Spleen (tissue), 13 donors: ENCODE measurements at places on chromosomes 7 and 10.

DNA sequence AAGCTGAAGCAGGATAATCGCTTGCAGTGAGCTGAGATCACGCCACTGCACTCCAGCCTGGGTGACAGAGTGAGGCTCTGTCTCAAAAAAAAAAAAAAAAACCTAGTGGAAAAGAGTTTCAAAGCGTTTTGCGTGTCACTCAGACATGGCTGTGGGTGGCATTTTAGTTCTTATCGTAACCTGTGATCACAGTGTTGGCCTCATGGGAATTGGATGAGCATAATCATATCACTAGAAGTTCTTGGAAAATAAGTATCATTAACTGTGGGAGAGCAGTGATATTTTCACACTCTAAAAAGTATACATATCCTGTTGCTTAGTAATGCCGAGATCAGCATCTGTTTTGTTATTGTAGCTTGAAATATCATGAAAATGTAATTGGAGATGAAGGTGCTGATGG lies 92.6 kb downstream of the CREM start:
- no peak for DNase-seq

DNA sequence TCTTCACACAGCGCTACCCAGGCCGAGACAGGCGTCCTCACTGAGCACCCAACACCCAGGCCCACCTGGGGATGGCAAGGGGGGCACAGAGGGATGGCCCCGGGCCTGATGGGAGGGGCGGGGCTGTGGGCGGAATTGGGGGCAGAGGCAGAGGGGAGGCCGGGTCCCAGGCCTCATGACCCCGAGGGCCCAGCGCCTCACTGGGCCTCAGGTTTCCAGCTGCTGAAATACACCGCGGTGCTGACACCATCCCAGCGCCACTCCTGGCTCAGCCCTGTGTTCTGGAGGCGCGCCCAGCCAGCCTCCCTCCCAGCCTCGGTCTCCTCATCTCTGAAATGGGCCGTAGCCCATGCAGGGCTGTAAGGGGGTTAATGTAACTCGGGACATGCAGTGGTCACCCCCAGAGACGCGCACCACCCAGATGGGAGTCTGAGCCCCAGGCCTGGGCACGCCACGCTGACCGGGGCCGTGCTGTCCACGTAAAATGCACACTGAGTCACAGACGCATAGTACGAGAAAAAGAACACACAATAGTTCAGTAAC lies 82.3 kb downstream of the UNCX start:
- DNase-seq: peak; percentile 56

DNA sequence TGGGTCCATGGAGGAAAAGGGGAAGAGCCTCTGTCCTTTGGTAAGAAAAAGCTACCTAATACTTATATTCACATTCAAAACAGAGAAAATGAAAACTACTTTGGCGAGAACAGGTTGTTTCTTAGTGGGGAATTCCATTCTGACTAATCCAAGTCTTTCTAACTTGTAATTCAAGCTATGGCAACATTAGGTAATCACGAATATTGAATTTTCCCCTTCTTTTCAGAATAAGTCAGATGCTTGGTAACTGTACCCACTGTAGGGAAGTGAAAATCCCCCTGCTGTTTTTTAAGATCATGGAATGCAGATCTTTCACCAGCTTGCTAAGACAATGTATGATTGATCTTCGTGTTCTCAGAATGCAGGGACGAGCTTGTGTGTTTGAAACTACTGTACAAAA lies 384.4 kb downstream of the TCERG1L start:
- no peak for DNase-seq

DNA sequence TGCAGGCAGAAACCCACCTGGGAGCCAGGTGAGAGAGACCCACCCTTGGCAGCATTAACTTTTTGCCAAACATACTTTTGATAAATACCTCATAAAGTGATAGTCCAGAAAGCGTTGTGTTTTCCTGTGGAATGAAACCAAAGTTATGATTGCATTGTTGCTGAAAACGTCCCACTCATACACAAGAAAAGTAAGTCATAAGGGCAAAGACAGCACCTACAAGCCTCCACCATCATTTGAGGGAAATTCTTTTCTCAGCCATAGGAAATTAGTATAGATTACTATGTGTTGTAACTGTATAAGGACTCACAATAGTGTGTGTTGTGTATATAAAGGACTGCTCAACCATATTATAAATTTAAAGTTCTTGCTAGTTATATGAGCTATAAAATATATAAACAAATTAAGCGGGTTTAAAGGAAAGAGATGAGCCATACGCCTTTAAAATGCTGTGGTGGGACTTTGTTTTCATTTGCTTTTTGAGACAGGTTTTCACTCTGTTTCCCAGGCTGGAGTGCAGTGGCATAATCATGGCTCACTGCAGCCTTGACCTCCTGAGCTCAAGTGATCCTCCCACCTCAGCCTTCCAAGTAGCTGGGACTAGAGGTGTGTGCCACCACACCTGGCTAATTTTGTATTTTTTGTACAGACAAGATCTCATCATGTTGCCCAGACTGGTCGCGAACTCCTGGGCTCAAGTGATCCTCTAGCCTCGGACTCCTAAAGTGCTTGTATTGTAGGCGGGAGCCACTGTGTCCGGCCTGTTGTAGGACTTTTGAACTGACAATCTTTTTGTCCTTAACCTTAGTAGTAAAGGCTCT lies 160.8 kb downstream of the PKD1L1 start:
- DNase-seq: no peak

DNA sequence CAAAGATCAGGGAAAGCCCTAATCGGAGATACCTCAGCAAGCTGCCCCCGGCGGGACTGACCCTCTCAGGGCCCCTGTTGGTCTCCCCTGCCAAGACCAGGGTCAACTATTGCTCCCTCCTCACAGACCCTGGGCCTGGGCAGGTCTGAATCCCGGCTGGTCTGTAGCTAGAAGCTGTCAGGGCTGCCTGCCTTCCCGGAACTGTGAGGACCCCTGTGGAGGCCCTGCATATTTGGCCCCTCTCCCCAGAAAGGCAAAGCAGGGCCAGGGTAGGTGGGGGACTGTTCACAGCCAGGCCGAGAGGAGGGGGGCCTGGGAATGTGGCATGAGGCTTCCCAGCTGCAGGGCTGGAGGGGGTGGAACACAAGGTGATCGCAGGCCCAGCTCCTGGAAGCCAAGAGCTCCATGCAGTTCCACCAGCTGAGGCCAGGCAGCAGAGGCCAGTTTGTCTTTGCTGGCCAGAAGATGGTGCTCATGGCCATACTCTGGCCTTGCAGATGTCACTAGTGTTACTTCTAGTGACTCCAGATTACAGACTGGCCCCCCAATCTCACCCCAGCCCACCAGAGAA lies 24.1 kb downstream of the TBATA start:
- DNase-seq: peak; percentile 67

DNA sequence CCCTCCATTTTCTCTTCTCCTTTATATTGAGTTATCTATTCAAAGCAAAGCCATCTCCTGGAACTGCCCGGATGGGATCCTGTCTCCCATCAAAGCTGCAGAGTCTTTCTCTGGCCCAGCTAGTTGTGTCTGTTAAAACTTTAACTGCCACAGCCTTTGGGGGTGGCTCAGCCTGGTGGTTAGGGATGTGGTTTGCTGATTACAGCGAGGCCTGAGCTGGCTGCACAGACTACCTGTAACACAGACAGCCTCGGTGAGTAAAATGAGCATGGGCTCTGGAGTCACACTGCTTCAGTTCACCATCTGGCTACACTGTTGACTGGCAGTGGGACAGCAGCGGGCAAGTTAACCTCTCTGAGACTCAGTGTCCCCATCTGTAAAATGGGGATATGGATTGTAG lies 18.4 kb upstream of the HABP2 start:
- no peak for DNase-seq

- DNase-seq: no peak
Measured at GRCh38 chr10:110081911-110082310, 74.1 kb downstream of the ADD3 start.

DNA sequence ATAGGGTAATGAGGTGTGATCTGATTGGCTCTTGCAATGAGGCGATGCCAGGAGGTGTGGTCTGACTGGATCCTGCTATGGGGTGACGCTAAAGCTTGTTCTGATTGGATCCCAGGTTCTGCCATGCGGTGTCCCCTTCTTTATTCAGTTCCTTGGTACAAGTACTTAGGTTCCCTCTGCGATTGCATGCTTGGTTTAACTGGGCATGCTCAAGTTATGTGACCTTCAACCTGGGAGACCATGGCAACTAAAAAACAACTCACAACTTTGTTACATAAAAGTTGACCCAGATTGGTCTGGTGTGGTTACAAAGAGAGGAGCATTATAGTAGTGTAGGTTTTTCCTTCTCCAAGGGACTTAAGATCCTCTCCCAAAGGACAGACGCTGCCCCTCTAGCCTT lies 49.5 kb upstream of the DNAJC1 start:
- no peak for DNase-seq

DNA sequence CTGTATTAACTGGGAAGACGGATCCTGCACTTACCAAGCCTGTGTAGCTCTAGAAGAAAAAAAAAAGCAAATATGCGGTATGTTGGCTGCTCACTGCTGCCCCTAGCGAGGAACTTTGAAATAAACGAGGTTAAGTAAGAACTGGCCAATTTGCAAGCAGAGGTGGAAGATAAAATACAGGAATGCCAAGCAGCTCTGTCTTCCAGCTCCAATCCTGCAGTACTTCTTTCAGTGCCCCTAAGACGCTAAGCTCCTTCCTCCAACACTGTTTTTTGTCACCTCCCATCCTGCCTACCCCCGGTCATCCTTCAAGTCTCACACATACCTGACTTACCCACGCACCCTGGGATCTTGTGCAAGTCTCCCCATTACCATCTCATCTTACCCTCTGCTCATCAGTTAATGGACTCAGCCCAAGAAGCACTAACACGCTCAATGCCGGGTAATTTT lies 809 bp downstream of the C10orf143 start:
- no peak for DNase-seq

- DNase-seq: peak; percentile 67
Measured at GRCh38 chr10:37680243-37680683, 177.1 kb downstream of the ZNF248 start.

- no peak for DNase-seq
Measured at GRCh38 chr10:95048206-95048605, 21.1 kb downstream of the CYP2C8 start.

- DNase-seq: no peak
Measured at GRCh38 chr10:13743101-13743693, 156.4 kb downstream of the PRPF18 start.

DNA sequence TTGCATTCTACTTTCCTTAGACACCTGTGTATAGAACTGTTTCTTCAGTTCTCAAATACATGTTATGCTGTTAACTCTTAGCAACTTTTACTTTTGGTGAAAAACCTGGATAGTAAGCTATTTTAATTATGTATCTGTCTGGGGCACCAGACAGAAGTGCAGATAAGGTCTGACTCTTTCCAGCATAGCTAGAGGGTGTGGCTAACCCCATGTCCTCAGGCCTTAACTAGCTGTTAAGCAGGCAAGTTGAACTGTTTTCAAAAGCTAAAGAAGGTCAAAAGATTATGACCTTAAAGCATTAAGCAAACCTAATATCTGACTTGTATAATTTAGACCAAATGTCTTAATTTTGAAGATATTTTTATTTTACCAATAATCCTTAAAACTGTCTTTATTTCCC lies 45.1 kb upstream of the INHBA start:
- DNase-seq: no peak

GRCh38 chr7:21221130-21221529 lies 206.8 kb upstream of the SP4 start:
- DNase-seq: peak; percentile 47

- no peak for DNase-seq
Measured at GRCh38 chr7:111855842-111856227, 293.5 kb upstream of the IMMP2L start.

DNA sequence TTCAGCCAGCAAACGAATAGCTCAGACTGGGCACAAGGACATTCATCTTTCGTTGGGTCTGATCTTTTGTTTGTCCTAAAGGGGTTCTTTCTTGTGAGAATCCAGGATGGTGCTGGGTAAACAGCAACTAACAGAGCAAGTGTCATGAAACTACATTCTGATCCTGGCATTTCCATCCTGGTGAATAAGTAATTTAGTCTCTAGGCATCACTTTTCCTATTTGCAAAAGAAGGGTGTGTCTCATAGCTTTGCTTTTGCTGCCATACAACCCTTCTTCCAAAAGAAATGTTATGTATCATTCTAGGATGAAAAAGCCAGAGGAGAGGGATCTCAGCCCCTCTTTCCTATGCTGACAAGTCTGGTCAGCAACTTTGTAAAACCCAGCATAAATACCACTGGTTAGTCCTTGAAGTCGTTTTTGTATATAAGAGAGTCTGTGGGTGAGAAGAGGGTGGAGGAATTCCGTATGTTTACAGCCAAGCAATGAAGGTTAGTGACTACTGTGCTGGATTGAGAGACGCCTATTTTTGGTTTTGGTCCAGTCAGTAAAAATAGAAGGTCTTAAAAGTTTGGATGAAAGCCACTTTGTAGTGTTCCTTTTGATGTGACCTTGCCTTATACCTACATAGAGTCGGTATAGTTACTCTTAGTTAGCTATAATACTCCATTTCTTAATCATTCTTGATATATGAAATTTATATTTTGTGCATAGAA lies 88.4 kb upstream of the SLC25A13 start:
- no peak for DNase-seq

DNA sequence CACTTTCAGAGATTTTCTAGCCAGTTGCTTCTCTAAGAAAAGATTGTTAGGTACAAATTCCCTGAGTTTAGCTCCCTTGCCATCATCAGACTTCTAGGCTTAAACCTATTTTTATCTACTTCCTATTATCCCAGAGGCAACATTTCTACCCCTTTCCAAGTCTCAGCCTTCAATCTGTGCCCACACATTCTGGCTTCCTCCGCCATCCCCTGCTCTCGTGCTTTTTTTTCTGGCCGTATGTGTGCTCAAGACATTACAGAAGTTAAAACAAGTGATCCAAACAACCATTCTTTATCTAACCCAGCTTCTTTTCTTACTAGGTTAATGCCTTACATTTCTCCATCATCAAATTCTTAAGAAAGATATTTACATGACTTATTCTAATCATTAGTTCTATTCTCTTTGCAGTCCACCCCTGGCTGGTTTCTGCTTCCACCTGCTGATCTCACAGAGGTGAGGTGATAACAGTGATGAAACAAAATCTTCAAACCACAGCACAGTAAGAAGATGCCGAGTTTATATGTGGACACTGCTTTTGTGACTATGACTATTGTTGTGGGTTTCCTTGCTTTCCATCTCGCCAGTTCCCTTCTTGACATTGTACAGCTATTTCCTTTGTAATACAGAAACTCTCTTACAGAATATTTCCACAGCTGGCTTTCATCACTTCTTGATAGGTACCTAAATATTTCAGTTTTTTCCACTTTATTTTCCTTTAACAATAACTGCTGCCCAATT lies 18.3 kb upstream of the CDK6 start:
- DNase-seq: no peak

GRCh38 chr7:26686448-26686981 lies 177.9 kb downstream of the SKAP2 start:
- no peak for DNase-seq

GRCh38 chr10:80501381-80501912 lies 36.3 kb upstream of the SH2D4B start:
- peak; percentile 67 for DNase-seq

DNA sequence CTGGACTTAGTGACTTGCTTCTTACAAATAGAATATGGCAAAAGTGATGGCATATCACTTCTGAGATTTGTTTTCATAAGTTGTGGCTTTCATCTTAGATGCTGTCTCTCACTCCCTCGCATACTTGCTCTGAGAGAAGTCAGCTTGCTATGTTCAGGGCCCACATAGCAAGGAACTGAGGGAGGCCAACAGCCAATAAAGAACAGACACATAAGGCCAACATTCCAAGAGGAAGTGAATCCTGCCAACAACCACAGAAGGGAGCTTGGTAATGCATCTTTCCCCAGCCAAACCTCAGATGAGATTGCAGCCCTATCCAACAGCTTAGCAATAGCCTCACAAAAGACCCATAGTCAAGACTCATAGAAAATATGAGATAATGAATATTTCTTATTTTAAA lies 39.2 kb upstream of the DMTF1 start:
- DNase-seq: no peak
